ENCODE measurements at places on chromosomes 7 and 10. TPM values are rescaled to one million over a fixed set of nuclear protein-coding genes. Genes with fewer than 3 reads are reported as not detected.

CCDC172 gene
- total RNA-seq, result 0.06 TPM

NAT16 gene
- total RNA-seq, result not detected

MRLN gene
- total RNA-seq, result not detected

PNLIPRP1 gene
- total RNA-seq, result not detected

FZD8 gene
- total RNA-seq, result 1.6 TPM

CYP26C1 gene
- not detected for total RNA-seq

HOGA1 gene
- total RNA-seq, result 0.97 TPM

PAPOLB gene
- 0.02 TPM for total RNA-seq

ABCB4 gene
- total RNA-seq, result 0.27 TPM

MALRD1 gene
- not detected for total RNA-seq

SPDYE6 gene
- total RNA-seq, result not detected

IGFBP1 gene
- not detected for total RNA-seq

NUTM2A gene
- total RNA-seq, result 0.37 TPM

DLX6 gene
- total RNA-seq, result 5.3 TPM

Data from H4 (cell line).